ENCODE measurements at places on chromosomes 11 and 22. TPM values are rescaled to one million over a fixed set of nuclear protein-coding genes. Genes with fewer than 3 reads are reported as not detected.

MUC2 gene
- total RNA-seq: not detected

CSNK2A3 gene
- 0.86 TPM for total RNA-seq

GP1BB gene
- total RNA-seq: not detected

PRRG4 gene
- total RNA-seq: 22.9 TPM

GSTT2B gene
- total RNA-seq: 3.6 TPM

HIC2 gene
- total RNA-seq: 7.7 TPM

- DNase-seq: no peak
Measured at GRCh38 chr11:119367661-119368120, 13.8 kb downstream of the USP2 start.

- peak; percentile 89 for DNase-seq
Measured at GRCh38 chr11:67262731-67263675, 3.3 kb upstream of the GRK2 start.

- DNase-seq: no peak
Measured at GRCh38 chr11:113457784-113458183, 17.4 kb downstream of the DRD2 start.

GRCh38 chr11:102603576-102603975 is 21.6 kb downstream of the MMP20 start:
- DNase-seq: no peak

DNA sequence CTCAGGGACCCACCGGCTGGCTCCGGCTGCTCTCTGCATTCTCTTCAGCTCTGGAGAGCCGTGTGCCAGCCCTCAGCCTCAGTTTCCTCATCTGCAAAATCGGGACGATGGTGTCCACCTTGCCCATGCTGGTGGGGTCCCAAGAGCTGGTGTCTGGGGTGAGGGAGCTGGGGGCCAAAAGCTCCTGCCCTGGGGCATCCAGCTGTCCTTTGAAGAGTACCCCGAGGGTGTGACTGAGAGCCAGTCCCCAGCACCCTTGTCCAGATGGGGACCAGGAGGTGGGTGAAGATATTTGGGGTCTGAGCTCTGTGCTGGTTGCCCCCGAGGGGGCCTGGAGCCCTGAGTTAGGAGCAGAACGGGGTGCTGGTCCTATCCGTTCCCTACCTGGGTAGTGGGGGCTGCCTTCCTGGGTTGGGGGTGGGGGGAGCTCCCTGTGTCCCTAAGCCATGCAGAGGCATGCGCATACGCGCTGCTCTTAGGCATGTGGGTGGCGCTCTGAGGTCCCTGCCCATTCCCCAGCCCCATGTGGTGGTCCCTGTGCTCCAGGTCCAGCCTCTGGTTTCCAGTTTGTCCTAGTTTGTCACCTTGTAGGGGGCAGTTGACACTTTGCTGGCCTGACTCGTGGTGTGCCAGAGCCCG is 4.9 kb downstream of the LRP5 start:
- no peak for DNase-seq

GRCh38 chr11:101453682-101454081 is 130.1 kb downstream of the TRPC6 start:
- no peak for DNase-seq

- no peak for DNase-seq
Measured at GRCh38 chr11:128759597-128759996, 65.7 kb downstream of the FLI1 start.

DNA sequence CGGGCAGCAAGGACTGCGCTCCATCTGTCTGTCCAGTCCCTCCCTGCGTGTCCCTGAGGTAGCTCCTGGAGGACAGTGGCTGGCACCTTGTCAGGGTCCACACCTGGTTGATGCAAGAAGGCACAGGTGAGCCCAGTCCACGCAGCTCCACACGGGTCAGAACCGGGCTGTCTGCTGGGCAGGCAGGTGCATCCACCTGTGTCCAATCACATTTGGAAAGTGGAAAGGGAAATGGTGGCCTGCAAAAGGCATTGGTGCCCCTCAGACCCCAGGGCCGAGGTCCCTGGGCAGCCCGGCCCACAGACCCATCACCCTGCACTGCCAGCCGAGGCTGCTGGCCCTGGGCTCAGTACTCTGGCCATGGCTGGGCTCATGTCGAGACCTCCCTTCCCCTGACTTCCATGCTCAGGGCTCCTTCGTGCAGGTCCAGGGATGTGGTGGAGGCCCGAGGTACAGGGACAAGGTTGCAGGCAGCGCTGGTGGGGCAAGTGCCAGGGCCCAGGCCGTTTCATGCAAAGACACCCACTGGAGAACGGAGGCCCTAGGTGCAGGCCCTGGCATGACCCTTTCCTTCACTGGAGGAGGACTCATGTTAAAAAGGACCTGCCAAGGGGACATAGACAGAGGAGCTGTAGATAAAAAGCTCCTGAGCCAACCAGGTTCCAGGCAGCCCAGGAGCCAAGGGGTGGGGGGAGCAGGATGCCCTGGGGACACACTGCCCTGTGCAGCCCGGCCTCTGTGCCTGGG is 38.9 kb upstream of the TH start:
- DNase-seq: no peak
